ENCODE measurements at places on chromosomes 3 and 15.

- no peak for DNase-seq
Measured at GRCh38 chr3:178826435-178827123, 245.0 kb downstream of the ZMAT3 start.

GRCh38 chr15:48940508-48940907, 23.2 kb downstream of the SHC4 start:
- peak; percentile 31 for DNase-seq

GRCh38 chr15:52109559-52110451, 2.8 kb downstream of the BCL2L10 start:
- DNase-seq = no peak

DNA sequence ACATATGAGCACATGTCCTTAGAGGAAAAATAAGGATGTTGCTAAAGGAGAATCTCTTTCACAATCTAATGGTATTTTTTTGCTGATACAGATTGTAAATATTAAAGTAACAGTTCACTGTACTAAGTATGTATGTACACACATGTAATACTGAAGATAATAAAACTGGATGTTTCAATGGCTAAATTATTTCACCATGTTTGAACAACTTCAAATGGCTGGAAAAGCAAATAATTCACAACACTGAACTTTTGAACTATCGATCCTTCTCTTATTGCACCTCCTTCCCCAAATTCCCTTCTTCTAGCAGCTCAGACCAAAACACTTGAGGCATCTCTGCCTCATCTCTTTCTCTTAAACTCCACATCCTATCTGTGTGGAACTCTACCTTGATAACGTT, 149.5 kb downstream of the EPHA3 start:
- DNase-seq = no peak

DNA sequence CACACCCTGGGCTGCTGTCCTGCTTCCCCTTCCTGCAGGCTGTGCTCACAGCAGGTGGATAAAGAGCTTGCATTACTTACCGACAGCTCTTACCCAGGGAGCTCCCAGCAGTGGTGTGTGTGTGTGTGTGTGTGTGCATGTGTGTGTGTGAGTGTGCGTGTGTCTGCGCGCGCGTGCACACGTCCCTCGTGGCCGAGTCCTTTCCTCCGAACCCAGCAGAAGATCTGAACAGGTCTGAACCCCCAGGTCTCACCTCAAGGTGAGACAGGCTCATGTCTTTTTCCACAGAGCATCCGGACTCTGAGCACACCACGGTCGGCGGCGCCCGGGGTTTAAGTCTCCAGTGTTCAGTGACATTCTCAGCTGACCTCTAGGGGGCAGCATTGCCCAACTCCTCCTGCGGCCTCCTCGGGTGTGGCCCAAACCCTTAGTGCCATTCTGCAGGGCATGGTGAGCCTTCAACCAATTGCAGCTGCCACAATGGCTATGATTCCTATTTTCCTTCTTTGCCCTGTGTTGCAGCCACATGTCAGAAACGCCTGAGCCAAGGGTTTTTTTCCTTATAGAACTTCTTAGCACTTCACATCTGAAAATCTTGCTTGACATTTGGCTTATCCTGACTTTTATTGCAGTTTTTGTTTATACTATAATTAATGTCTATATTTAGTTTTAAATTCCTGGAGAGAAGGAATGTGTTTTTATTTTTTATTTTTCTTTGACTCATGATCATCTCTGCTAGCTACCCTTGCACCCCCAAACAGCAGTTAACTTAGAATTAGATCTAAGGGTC, 64.1 kb upstream of the KLHL25 start:
- DNase-seq = peak; percentile 49

DNA sequence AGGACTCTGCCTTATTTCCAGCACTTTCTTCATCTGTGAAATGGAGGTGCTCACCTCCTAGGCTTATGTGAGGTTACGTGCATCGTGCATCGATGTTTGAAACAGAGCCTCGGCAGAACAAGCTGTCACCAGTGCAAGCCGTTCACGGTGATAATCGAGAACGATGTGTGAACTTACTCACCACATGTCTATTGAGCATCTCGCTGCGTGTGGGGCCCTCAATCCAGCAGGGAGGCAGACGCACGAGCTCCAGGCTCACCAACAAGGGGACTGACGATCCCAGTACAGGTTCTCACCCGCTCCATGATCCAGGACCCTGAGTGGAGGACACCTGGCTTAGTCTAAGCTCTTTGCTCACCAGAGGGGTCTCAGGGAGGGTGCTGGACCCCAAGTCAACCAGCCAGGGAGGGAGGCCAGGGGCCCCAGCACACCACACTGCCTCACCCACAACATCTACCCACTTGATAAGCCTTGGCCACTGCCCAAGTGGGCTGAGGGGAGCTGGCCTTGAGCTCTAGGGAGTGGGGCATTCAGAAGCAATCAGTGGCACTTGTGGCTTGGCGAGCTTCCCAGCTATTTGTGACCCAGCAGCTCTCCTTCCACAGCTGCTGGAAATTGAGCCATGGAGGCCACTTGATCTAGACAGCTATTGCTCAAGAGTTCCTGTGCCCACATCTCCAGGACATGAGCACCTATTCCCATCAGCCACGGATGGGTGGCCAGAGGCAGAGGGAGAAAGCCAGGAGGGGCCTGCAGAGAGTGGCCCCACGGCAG, 34.4 kb upstream of the SLC6A1 start:
- DNase-seq = no peak

GRCh38 chr15:27358751-27359434, 387.9 kb downstream of the GABRG3 start:
- no peak for DNase-seq

- no peak for DNase-seq
Measured at GRCh38 chr3:110799271-110799670, 272.3 kb upstream of the NECTIN3 start.

- peak; percentile 19 for DNase-seq
Measured at GRCh38 chr3:179653096-179653797, 407 bp downstream of the USP13 start.

DNA sequence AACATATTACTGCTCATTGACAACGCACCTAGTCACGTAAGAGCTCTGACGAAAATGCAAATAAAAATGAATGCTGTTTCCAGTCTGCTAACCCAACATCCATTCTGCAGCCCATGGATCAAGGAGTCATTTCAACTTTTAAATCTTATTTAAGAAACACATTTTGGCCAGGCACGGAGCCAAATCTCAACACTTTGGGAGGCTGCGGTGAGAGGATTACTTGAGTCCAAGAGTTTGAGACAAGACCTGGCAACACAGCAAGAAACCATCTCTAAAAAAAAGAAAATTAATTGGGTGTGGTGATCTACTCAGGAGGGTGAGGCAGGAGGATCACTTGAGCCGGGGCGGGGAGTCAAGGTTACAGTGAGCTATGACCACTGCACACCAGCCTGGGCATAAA, 22.4 kb upstream of the TM4SF19 start:
- no peak for DNase-seq

DNA sequence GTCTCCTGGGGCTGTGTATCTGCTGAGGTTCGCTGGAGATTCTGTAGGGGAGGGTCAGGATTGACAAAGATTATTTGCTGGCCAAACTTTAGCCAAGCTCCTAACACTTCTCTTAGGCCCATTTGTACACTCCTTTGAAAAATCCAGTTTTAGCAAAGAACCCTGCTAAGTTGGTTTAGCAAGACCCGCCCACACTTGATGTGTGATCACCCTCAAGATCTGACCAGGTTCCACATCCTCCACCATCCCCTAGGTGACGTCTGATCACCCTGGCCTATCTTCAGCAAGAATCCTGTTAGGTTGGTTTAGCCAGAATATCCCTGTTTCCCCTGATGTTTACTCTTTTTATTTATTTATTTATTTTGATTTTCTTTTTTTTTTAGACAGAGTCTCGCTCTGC, 14.8 kb upstream of the SLC35G2 start:
- no peak for DNase-seq

DNA sequence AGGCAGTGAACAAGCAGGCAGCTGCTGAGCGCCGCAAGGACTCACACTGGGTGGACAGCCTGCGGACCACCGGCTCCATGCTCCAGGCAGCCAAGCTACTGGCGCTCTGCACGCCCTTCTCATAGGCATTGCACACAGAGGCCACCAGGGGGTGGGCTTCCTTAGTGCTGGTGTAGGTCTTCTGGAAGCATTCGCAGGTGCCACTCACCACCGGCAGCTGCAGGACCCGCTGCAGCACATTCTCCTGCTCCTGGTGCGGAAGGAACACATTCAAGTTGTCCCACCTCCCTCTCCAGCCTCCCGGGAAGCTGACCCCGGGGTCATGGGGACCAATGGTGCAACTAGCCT, 6.0 kb downstream of the PLIN1 start:
- no peak for DNase-seq

DNA sequence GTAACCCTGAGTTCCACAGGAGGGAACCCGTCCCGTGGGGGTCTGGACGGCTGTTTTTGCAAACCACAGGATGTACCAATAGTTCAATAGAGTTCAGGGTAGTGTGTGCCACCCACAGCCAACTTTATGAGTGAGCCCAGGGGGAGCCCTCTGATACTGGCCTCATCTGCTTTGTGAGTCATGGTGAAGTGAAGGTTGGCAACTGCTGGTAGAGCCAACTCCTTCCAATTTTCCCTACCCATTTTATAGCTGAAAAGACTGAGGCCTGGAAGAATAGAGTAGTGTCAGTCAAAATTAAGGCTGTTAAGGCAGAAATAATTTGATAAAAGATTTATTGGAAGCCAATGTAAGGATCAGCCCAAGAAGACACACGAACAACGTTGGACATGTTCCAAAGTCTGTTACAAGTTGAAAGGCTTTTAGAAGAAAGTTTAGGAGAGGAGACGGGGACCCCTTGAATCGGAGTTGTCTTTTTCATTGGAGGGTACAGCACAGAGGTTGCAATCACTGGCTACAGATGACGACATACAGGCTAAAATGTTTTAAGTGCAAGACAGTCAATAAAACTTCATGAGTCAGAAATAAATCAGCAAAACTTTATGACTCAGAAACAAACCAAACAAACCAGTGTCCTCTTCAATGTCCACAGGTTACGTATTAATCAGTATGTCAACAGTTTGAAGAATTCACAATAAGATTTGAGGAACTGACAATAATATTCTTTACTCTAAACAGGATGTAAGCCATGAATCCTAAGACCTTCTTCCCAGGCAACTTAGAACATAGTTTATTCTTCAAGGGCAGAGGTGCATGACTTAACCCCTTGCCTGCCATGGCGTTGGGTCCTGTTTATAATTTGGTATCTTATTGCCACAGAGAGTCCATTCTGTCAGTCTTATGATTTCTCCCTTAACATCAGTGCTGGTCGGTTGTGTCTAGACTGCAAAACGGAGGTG, 62.9 kb upstream of the NR2E3 start:
- no peak for DNase-seq

GRCh38 chr3:126058666-126059065, 25.3 kb downstream of the SLC41A3 start:
- DNase-seq = no peak

DNA sequence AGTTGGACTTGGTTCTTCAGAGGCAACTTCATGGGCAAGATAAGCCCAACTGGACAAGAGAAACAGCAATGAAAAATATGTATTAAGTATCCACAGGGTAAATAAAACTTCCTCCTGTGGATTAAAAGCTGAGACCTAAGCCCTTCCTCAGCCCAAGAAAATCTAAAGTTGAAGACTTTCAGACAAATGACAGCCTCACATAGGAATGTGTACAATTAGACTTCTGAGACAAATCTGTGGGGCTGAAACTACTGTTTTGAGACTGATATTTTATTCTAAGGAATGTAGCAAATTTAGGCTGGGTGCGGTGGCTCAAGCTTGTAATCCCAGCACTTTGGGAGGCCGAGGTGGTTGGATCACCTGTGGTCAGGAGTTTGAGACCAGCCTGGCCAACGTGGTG, 74.2 kb upstream of the IL12A start:
- DNase-seq = no peak

DNA sequence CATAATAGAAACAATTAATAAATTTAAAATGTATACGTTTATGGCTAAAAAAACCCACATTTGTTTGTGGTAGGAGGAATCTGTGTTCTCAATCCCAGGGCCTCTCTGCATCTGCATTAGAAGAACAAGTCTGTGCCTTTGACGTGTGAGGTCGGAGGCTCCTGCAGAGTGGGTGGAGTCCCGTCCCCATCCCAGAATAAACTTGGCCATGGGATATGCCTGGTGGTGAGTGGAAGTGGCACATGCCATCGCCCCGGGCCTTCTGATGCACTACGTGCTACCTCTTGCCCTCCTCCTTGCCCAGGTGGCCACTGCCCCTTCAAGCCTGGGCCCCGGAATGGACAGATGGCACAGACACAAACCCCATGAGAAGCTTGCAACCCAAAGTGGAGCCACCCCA, 131.1 kb upstream of the NSMCE3 start:
- DNase-seq = no peak

GRCh38 chr3:95289295-95289694, 1226.4 kb downstream of the NSUN3 start:
- DNase-seq = no peak

- DNase-seq = no peak
Measured at GRCh38 chr3:198027045-198027798, 67.2 kb downstream of the LMLN start.

DNA sequence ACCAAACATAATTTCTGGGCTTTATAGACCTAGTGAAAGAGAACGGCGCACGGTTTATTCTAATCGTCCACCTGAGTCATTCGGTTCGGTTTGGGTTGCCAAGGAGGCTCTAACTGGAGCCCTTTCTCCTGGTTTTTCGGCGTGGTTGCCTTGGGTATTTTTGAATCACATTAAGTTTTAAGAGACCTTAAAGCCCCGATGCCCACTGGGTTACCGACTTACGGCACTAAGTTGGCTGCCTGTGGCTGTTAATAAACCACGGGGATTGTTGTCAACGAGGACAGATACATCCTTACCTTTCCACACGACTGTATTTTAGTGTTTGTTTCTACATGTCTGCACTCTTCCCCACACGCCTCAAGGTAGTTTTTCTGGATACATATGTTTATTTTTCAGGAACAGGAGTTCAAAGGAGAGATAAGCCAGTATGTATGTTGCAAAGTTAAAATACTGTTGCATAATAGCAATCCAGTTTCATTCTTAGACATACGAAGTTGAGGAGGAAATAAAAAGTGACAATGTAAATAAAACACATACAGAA, 1.2 kb upstream of the ANP32A start:
- DNase-seq = peak; percentile 26

GRCh38 chr15:83848315-83849050, 194.6 kb downstream of the ADAMTSL3 start:
- no peak for DNase-seq

DNA sequence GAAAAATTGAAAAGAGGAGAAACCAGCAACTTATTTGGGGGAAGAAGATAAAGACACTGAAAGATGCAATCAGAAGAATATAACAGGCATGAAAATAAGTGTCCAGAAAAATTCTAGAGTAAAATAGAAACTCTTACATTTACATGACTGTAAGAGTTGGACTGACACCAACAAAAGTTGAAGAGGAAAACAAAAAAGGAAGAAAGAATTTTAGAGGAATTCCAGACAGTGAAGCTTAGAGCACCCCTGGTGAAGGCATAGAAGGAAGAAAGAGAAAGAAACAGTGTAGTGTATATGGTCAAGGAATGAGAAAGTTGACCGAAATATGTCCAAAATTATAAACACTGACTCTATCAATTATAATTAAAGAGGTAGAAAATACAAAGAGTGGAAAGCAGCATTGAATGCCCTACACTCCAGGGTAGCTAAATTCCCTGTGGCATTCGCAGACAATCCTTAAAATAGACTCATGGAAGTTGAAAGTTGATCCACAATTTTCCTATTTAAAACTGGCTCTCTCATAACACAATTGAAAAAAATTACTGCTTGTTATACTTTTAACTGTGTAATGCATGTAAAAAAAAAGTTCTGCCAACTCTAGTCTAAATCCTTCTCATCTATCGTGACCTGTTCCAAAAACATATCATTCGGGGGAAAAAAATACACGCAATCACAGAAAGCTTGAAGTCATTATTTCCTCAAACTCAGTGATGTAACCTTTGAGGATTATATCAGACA, 102.6 kb upstream of the ABI3BP start:
- no peak for DNase-seq

GRCh38 chr3:23219117-23219516, 16.0 kb downstream of the UBE2E2 start:
- DNase-seq = no peak

Measured in CD4-positive, CD25-positive, alpha-beta regulatory T cell (primary cell).